ENCODE measurements at places on chromosomes 12 and 14.

DNA sequence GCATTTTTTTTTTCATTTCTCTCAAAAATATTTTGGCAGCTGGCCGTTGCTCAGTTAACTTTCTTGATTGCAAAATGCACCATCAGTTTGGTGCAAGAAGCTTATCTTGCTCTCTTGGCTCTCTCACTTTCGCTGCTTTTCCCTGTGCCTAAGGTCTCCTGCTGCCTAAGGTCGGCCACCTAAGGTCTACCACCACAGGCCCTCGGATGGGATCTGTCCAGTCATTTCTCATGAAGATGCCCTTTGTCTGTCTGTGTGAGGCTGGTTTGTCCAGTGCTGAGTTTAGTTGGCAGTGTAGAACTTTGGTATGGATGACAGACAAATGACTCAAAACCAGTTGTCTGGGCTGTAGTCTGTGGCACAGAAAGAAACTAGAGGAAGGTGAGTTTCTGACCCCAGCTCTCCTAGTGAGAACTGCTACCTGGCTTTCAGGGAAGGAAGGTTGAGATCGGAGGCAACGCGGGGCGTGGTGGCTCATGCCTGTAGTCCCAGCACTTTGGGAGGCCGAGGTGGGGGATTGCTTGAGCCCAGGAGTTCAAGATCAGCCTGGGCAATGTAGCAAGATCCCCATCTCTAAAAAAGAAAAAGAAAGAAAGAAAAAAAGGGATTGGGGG is 2.6 kb downstream of the MLXIP start:
- DNase-seq: no peak

GRCh38 chr14:67571275-67571990 is 28.6 kb downstream of the PIGH start:
- DNase-seq: peak; percentile 52

DNA sequence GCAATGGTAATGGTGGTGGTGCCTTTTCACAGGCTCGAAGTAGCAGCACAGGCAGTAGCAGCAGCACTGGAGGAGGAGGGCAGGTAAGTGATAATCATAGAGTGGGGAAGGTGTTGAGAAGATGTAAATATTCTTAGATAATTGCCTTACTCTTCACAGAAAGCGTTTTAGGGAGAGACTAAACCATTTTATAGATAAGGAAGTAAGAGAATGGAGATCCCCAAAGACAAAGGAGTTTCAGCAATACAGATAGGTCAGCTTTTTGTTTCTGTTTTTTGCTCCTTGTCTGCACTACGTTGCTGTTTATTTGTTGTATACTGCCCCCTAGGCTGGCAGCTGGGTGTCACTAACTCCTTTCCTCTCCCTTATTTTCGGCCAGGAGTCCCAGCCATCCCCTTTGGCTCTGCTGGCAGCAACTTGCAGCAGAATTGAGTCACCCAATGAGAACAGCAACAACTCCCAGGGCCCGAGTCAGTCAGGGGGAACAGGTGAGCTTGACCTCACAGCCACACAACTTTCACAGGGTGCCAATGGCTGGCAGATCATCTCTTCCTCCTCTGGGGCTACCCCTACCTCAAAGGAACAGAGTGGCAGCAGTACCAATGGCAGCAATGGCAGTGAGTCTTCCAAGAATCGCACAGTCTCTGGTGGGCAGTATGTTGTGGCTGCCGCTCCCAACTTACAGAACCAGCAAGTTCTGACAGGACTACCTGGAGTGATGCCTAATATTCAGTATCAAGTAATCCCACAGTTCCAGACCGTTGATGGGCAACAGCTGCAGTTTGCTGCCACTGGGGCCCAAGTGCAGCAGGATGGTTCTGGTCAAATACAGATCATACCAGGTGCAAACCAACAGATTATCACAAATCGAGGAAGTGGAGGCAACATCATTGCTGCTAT is 2.0 kb downstream of the SP1 start:
- DNase-seq: peak; percentile 22

DNA sequence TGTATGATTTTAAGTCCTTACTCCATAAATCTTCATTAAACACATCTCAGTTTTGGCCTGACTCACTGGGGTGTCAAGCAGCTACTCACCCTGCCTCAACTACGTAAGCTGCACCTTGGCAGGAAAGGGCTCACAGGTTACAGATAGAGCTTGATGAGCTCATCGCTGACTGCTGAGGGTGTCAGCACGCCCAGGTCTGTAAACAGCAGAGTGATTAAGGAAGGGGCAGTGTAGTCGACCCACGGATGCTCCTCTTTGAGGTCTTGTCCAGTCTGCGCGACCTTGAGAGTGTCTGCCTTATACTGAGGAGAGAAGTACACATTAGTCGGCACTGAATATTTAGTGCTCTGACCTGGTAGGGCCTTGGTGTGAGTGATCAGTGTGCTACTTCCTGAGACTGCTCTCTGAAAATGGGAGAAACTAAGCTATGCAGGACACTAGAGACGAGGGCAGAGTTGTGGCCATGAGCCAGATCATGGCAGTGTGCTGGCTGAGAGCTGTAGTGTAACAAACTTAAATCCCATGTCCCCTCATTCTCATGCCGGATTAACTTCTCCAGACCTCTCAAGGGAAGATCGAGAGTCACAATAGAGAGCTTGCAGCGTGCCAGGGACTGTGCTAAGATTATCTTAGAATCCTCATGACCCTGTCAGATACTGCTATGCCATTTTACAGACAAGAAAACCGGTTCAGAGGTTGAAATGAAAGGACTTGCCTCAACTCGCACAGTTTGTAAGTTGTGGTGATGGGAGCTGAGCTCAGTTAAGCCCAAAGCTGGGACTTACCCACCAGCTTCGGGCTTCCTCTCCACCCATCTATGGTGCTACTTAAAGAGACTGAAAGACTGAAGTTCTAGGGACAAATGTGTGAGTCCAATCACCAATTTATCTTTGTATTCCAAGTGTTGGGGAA is 11.6 kb downstream of the EIF2B1 start:
- DNase-seq: no peak

DNA sequence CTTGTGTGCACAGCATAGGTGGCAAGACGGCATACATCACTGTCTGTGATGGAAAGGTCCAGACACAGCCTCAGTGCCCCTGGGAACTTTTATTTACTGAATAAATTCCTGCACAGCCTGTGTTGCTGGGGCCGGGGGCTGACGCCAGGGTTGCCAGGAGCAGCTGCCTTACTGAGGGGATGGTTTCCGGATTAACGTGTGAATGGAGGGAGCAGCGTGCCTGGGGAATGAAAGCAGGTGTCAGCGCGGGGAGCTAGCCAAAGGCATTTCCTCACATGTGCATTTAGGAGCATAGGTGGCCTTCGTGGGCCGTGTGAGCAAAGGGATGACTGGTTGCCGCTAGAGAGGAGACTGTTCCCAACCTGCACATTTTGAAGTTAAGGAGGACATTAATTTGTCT is 41.6 kb downstream of the SFSWAP start:
- no peak for DNase-seq

DNA sequence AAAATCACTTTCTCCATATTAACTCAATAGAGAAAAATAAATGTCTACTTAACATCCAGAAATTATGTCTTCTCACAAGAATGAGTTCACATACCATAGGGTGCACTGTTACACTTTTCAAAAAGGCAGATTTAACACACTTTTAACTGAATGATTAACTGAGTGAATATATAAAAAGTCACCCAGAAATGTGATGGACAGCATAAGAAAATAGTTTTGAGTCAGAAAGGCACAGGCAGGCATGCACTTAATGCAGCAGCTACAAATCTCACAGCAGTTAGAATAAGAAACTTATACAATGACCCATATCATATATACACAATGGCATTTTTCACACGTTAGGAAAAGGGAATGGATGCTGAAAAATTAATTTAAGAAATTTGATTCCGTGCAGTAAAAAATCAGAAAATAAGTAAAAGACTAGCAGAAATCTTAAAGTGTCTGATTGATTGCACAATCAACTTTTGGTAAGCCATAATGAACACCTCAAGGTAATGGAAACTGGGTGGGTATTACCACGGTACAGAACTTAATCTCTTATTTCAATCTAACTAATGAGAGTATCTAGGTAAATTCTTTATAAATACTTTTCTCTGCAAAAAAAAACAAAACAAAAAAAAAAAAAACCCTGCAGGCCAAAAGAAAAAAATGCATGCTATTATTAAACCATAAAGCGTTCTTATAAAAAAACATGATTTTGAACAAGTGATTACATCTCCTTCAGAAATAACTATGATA is 3.5 kb downstream of the MED13L start:
- no peak for DNase-seq

DNA sequence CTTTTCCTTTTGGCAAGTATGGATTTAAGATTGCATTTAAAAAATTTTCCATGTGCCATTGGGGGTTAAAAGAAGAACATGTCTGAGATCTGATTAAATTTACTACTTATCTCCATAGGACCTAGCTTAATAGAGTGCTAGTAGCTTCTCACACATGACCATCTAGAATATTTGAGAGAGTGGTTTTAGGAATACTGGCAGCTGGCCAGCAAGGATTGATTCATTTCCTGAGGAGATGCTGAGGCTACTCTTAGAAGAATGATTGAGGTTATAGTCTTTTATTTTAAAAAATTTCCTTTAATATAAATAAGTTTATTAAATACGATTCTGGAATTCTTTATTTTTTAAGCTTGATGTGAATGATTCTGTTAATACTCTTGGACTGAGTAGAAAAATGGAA is 56.2 kb downstream of the MIPOL1 start:
- no peak for DNase-seq
